ENCODE measurements at places on chromosomes 5 and 9. TPM values are rescaled to one million over a fixed set of nuclear protein-coding genes. Genes with fewer than 3 reads are reported as not detected.

LCNL1 gene
- 0.33 TPM for total RNA-seq

SPAAR gene
- total RNA-seq = not detected

OBP2B gene
- total RNA-seq = not detected

TMEM174 gene
- total RNA-seq = not detected

GARIN3 gene
- total RNA-seq = not detected

BAAT gene
- total RNA-seq = not detected

- H3K27ac ChIP-seq = peak overlapping the region; percentile 94
- no peaks in the 10 kb centered on the region for H3K27me3 ChIP-seq
- peak overlapping the region; percentile 80 for H3K4me3 ChIP-seq
- DNase-seq = no peak
- H3K36me3 ChIP-seq = peaks cover 6% of the 10 kb centered on the region
- H3K4me1 ChIP-seq = peaks cover 61% of the 10 kb centered on the region
Observed at GRCh38 chr5:139386050-139386438, 2.9 kb upstream of the SLC23A1 start.

DNA sequence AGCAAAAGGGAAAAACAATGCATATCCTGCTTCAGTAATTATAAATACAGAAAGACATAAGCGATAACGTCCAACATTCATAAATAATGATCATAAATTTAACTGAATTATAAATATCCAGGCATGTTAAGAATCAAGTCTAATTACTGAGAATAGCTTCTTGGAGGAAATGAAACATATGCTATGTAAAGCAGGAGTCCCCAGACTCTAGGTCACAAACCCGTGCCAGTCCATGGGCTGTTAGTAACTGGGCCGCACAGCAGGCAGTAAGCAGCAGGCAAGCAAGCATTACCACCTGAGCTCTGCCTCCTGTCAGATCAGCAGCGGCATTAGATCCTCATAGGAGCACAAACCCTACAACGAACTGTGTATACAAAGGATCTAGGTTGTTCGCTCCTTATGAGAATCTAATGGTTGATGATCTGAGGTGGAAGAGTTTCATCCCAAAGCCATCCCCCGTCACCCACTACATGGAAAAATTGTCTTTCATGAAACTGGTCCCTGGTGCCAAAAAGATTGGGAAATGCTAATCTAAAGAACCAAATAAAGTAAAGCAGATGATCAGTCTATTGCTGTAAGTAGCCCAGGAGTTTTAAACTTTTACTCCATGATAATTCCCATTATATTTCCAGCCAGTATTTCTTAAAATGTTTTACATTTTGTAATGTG, 50.4 kb downstream of the CERT1 start:
- DNase-seq = no peak
- peaks cover 25% of the 10 kb centered on the region for H3K36me3 ChIP-seq
- no peak overlapping the region for H3K27ac ChIP-seq
- peaks cover 19% of the 10 kb centered on the region for H3K4me1 ChIP-seq
- H3K27me3 ChIP-seq = no peaks in the 10 kb centered on the region

DNA sequence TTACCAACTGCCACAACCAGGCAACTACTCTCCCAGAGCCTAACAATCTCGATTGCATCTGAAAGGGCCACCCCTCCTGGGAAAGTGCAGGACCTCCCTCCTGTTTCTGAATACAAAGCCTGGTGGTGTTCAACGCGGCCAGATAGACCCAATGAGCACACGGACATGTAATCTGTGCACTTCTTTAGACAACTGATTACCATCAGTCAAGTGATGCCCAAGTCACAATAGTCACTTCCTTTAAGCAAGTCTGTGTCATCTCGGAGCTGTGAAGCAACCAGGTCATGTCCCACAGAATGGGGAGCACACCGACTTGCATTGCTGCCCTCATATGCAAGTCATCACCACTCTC, 739 bp downstream of the C9orf72 start:
- peak overlapping the region; percentile 97 for H3K27ac ChIP-seq
- no peaks in the 10 kb centered on the region for H3K27me3 ChIP-seq
- H3K36me3 ChIP-seq = peaks cover 1% of the 10 kb centered on the region
- peaks cover 19% of the 10 kb centered on the region for H3K4me1 ChIP-seq
- H3K4me3 ChIP-seq = peak overlapping the region; percentile 92

DNA sequence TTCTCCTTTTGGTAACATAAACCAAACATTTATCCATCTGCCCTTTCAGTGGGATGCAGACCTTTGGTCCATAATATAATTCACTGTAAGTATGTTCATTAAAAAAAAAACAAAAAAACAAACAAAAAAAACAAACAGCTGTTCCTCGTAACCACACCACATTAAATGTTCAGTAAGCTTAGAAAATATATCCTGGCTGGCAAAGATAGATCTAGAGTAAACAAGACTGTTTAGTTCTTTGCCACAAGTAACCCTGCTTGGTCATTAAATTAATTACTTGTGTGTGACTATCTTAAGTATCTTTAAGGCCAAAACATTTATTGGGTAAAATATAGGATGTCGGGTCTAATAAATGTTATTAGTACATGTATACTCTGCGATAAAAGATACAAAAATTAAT, 1717.1 kb downstream of the EFNA5 start:
- no peaks in the 10 kb centered on the region for H3K36me3 ChIP-seq
- H3K4me3 ChIP-seq = no peak overlapping the region
- no peak overlapping the region for H3K27ac ChIP-seq
- no peaks in the 10 kb centered on the region for H3K4me1 ChIP-seq

DNA sequence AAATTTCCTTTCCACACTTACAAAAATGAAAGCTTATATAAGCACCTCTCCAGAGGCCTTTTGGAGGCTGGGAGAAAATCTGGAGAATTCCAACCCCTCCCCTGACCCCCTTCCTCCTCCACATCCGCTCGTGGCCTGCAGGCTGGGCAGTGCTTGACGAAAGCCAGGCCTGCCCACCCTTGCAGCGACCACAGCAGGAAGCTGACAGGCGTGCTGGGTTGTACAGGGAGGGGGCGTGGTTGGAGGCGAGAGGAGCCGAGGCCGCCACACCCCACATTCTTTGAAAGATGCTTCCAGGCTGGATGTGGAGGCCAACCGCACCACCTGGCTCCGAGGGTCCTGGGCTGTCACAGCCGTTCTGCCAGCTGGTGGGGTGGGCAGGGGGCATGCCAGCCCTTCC, 47.8 kb upstream of the IER5L start:
- peak overlapping the region; percentile 89 for H3K27ac ChIP-seq
- H3K36me3 ChIP-seq = no peaks in the 10 kb centered on the region
- peak; percentile 69 for DNase-seq

- no peak overlapping the region for H3K27ac ChIP-seq
- peaks cover 3% of the 10 kb centered on the region for H3K4me1 ChIP-seq
- no peak overlapping the region for H3K4me3 ChIP-seq
- no peak for DNase-seq
Observed at GRCh38 chr5:127936439-127936972, 147.1 kb upstream of the SLC12A2 start.
